ENCODE measurements at places on chromosomes 5 and 9.

DNA sequence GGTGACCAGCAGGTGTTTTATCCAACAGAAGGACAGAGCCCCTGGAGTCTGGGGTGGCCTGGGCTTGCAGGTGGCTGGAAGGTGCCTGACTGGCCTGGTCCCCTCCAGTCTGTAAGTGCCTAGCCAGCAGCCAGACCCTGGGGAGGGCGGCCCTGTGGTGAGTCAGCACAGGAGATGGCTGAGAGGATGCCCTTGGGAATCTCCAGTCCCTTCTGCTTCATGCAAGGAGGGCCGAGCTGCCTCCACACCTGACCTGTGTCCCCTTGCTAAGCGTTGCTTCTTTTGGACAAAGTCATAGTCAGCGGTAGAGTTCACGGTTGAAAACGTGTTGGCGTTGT, 20.2 kb downstream of the OBP2B start:
- DNase-seq = no peak

DNA sequence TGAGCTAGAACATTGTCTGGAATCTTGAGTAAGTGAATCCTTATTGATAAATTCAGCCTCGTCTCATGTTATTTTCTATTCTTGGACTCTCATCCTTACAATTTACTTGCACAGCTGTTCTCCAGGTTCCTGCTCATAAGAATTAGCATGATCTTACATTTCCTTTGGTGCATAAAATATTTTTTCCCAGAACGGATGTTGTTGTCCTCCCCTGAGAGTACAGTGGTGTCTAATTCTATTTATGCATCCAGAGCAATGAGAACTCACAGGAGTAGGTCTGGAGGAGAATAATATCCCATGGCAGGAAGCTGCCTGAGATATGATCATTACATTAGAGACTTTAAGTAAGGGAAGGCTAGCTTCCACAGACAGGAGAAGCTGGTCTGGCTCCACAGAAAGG, 178.4 kb upstream of the MAST4 start:
- no peak for DNase-seq

- DNase-seq = peak; percentile 91
These were observed 442.4 kb upstream of the ZNF462 start for GRCh38 chr9:106420511-106420944.

- DNase-seq = no peak
These were observed 15.5 kb upstream of the CTNNA1 start for GRCh38 chr5:138737494-138738265.

DNA sequence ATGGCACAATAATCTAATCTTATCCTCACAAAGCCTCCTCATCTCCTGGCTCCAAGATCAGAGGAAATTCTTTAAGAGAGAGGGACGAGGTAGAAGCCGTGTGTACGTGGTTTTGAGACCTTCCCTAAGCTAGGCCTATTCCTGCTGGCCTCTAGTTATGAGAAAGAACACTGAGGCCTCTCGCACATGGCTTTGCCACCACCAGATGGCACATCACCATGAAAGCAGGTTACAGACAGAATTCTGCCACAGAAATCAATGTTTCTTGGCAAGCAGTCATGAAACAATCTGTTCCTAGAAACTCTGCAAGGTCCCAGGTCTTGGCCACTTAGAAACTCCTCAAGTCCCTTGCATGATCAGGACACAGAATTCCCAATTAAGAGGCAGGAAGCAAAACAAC, 268.2 kb upstream of the TAS2R1 start:
- peak; percentile 37 for DNase-seq

DNA sequence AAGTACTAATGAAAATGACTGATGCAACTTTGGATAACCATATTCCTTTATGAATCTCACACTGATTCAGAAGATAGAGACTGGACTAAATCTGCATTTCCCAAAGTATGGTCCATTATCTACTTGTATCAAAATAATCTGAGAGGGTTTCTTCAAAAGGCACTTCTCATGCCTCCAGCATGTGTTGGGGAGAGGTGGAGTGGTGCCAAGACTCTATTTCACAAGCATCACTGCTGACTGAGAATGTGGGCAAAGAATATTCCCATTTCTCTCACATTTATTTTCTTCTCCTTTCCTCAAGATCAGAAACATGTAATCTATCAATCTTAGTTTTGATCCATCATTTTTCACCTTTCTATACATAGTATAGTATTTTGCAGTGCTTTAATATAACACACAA, 135.4 kb downstream of the GABRB2 start:
- DNase-seq = no peak

GRCh38 chr5:40045429-40045828, 620.6 kb upstream of the DAB2 start:
- DNase-seq = no peak

DNA sequence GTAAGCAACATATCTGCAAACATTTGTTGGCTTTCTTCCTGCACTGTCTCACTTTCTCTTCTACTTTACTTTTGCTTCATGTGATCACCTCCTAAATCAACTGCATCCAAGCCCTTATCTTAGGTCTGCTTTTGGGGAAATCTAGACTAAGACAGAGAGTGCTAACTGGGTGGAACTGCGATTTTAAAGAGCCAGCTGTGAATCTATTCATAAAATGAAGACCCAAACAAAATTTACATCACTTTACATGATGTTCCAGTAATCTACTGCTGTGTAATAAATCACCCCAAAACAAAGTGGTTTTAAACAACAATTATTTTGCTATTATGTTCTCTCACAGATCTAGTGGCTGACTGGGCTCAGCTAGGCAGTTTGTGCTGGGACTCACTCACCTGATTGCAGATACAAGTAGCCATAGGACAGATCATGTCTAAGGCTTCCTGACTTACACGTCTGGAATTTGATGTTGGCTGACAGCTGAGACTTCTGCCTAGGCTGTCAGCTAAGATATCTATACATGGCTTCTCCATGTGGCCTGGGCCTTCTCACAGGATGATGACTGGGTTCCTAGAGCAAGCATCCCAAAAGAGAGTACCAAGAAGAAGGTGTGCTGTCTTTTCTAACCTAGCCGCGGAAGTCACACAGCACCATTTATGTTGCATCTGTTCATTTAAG, 145.1 kb upstream of the TBCA start:
- DNase-seq = peak; percentile 17

DNA sequence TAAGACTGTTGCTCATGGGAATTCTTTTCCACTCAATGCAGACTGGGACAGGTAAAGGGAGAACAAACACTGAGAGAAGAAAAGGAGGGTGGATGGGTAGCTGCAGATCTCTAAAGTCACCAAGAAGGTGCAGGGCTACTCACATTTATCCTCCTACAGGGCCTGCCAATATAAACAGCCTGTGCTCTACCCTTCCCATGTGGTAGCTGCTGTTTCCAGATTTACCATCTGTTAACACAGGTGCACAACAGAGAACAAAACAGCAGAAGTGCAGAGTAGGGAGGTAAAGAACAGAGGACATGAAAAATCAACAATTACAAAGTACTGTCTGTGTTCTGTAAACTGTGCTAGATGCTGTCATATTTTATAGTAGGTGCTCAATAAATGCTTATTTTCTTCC, 26.0 kb downstream of the JAKMIP2 start:
- DNase-seq = no peak

GRCh38 chr5:1336749-1337488, 8.0 kb downstream of the CLPTM1L start:
- DNase-seq = no peak

DNA sequence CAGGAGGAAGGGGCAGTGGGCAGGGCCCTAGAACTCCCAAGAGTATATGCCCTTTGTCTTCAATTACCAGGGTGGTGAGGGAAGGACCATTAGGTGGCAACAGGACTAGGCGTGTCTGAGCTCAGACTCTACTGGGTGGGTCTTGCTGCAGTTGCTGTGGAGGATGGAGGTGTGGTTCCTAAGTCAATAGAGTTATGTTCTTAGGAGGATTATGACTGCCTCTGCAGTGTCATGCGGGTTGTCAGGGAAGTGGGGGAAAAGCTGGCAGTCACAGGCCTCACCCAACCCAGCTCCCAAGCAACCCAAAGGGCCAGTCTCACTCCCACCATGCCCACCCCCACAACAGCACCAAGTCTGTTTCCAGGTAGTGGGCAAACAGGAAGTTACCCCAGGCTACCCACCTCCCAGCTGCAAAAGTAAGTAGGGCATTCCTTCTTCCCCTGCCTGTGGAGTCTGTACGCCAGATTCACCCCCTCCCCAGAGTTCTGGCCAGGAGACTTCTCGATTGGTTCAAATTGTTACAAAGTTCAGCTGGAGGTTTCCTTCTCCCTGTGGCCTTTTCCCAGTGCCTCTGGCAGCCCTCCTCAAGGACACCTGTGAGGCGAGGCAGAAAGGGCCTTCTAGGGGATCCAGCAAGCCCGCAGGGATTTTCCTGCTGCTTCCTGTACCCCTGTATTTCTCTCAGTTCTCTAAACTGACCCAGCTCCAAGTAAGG, 145.3 kb downstream of the HINT1 start:
- no peak for DNase-seq

DNA sequence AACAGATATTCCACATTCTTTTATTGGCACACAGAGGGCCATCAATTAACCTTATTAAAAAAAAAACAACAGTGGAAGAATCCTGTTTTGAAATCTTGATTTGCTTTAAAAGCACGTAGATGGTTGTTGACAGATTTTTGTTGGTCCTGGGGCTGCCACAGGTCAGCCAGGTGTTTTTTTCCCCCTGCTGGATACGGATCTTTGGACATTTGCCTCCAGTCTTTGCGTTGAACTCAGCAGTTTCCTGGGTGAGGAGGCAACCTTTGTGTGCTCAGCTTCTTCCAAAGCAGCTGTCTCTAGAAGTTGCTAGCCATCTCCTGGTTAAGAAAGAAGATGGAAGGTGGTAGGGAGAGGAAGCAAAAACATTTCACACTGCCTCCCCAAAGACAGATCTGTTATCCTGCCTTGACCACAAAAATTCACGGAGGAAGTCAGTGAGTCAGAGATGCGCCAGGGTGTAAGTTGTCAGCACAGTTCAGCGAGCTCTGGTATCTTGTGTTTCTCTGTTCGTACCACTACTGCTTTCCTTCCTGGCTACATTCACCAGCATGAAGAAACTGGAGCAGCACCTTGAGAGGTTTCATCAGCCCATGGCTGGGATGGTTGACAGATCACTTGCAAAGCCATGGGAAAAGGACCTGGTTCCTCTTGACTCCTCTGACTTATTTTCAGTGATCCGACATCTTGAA, 207.3 kb downstream of the ARHGAP26 start:
- peak; percentile 95 for DNase-seq

GRCh38 chr9:87950296-87950695, 24.0 kb downstream of the CDK20 start:
- DNase-seq = no peak

DNA sequence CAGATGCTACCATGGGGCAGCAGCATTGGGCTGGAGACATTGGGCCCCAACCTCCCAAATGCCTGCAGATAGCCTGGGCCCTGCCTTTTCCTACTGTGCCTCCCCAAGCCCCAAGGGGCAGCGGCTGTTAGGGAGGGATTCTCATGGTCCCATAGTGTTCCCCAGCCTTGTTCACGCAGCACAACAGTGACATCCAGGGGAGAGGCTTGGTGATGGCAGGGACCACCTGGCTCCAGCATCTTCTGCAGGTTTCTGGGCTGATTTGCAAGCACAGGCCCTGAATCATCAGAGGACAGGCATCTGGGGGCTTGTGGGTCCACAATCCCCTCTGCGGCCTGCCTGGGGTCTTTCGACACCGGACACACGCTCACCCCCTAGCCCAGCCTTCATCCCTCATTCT, 354.6 kb downstream of the SLIT3 start:
- peak; percentile 31 for DNase-seq

- DNase-seq = no peak
These were observed 69.0 kb downstream of the GAPVD1 start for GRCh38 chr9:125330587-125330986.

DNA sequence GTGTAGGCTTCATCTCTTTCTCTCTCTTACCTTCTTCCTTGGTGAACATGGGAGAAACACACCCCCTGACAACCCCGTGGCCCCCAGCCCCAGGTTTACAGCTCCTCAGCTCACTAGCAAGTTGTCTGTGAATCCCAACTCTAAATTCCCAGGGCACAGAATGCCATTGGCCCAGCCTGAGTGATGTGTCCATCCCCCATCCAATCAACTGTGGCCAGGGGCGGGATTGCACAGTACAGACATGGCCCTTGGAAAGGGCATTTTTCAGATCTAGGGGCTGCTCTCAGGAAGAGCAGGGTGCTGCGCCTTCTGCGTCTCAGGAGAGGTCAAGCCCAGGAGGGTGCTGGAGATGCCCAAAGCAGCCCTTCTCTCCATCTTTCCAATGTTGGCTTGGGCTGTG, 48.2 kb upstream of the ASS1 start:
- DNase-seq = no peak

DNA sequence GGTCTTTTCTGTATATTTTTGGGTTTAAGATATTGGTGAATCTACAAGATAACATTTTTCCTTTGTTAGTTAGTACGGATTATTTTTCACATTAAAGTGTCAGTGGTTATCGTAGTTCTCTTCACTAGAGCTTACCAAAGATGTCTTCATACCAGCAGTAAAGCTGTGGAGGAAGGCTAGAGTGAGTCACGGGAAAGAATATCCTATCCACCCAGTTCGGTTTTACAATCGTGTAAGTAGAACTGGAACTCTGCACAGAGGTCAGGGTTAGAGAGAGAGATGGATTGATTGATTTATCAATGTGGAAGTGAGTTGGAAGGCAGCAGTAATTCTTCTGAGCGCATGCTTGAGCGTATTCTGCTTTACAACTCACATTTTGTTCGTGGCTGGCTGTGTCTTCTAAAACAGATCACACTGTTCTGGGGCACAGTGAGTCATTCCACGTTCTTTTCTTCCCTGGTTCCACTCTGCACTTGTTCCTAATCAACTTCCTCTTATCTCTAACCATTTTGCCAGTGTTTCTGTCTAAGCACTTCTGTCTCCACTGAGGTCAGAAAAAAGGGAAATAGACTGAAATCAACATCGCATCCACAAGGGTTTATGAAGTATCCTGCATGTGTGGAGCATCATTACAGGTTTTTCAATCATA, 86.5 kb upstream of the ARRDC3 start:
- no peak for DNase-seq

- DNase-seq = peak; percentile 82
These were observed 25.7 kb downstream of the UTP15 start for GRCh38 chr5:73591102-73591695.

DNA sequence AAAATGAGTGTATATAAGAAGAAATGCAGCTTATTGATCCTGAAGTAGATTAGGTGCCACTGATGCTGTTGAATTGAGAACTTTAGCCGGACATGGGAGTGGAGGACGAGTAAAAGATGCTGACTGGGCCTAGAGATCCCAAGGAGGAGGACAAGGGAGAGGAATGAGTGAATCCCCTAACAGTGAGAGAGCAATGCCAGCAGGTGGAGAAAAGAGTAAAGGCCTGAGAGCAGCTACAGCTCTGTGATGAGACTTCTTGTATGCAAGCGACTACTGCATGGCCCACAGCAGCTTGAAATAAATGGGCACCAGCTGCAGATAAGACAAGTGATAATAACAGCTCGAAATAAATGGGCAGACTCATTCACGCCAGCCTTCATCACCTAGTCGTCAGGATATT, 44.5 kb upstream of the JMY start:
- no peak for DNase-seq

DNA sequence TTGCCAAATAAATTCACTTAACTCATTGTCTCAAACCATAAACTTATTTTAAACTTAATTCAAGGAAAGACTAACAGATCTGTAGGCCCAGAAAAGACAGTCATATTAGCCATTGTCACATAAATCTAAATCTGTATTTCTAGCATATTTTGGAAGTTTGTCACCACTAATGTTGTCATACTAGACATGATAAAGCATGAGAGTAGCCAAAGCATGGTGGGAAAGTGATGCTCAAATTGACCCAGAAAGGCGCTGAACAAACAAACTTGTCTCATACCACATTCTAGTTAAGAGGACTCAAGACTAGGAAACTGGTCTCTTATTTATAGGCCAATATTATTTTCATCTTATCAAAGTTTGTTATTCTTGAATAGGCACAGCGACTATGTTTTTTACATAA, 99.4 kb downstream of the VCAN start:
- DNase-seq = peak; percentile 67

GRCh38 chr5:88113429-88113828, 155.2 kb downstream of the TMEM161B start:
- no peak for DNase-seq

All from fibroblast of skin of right biceps (primary cell).